ENCODE measurements at places on chromosomes 2 and 18.

DNA sequence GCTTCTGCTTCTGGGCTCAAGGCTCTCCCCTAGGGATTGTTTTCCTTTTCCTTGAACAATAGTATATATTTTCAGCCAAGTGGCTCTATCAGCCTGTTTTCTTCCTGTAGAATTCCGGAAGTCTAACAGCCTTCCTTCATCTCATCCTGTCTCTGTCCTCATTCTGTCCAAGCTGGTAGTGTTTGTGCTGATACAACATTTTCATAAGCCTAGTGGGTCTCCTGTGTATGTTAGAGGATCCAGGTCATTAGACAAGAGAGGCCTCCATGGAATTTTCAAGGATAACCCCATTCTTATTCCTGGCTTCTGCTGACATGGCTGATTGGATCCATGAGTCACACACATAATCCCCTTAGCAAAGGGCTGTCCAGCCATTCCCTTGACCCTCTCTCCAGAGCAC is 467.6 kb downstream of the PTPRM start:
- no peak for DNase-seq

DNA sequence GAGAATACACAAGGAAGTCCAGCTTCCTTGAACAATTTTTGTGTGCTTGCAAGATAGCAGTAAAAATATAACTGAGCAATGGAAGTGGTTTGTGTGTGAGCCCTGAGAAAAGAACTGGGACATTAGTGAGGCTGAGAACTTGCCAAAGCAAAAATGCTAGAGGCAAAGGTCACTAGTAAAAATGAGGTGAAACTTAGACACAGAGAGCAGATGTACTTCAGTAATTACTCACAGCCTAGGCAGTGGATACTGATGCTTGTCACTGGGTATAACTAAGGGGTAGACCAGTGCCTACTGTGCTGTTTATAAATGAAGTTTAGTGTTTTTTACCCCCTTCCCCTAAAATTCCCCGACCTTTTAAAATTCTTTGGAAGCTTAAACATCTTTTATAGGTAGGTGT is 450.1 kb downstream of the LPIN1 start:
- DNase-seq = no peak

GRCh38 chr2:59566739-59567138 is 986.7 kb downstream of the BCL11A start:
- DNase-seq = no peak

- DNase-seq = no peak
Measured at GRCh38 chr18:57002627-57003026, 144.3 kb upstream of the BOD1L2 start.

DNA sequence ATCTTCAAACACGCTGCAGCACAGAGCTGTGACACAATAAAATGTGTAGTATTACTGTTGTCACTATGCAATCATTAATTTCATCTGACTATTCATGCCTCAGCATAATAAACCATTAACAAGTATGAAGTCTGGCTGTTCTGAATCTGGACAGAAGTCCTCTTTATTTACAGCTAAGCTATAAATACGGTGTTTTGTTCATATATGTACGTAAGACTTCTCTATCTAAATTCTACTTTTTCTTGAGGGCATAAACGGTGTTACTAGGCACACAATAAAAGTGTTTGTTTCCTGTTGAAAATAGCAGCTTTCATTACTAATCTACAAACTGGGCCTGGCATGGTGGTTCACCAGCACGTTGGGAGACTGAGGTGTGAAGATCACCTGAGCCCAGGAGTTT is 443.8 kb downstream of the NCKAP5 start:
- no peak for DNase-seq

DNA sequence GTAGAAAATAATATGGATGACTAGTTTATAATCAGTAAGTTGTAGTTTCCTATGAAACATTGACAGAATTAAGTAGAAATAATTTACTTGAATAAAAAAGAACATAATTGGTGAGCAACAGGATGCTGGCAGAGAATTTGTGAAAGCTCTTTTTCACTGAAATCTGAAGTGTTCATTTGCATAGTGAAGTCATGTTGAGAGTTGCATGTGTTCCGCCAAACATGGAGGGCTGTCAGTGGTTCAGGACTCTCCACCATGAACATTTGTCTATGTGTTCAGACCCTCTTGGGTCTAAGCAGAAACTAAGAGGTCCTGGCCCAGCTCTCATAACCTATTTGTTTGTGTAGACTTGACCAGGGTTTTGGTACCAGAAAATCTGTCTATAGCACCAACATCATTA is 182.5 kb upstream of the LINC00305 start:
- DNase-seq = no peak

GRCh38 chr2:240432820-240433801 is 2.4 kb upstream of the GPC1 start:
- no peak for DNase-seq

DNA sequence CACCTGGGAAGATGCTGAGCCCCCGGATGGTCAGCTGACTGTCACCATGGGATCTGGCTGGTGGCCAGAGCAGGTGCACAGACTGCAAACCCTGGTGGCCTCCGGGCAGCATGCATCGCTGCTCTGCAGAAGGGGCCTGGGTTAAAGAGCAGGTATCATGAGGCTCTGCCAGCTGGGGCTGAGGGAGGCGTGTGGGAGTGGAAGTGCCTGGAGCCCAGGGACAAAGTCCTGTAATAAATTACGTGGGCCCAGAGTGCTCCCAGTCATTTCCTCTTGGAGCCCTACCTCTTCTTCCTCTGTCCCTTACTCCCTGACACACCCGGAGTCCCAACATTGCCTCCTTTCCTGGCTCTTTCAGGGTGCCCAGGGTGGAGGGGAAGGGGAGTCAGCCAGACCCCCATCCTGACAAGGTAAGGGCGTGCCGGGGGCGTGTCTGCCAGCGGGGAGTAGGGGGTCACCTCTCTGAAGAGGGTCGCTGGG is at the start of gene MYO7B:
MYO7B (plus strand) TSS at position 262 of the 480 bp plus-strand sequence. CDS start 24,040 bp downstream, outside the sequence.
- no peak for DNase-seq

DNA sequence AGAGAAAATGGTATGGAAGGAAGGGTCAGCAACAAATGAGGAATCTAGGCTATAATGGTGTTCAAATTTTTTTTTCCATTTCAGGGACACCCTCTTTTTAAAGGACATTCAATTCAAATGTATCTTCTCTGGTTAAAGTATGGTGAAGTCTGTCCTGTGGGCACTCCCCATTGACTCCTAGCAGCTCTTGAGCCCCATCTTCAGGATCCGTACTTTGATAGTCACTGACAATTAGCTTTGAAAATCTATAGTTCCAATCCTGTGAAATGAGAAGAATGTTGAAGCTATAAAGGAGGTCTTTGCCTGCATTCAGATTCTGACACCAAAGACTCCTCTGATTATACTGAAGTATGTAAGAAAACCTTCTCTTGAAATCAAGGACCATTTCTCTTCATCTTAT is 43.3 kb downstream of the KCNH7 start:
- no peak for DNase-seq

DNA sequence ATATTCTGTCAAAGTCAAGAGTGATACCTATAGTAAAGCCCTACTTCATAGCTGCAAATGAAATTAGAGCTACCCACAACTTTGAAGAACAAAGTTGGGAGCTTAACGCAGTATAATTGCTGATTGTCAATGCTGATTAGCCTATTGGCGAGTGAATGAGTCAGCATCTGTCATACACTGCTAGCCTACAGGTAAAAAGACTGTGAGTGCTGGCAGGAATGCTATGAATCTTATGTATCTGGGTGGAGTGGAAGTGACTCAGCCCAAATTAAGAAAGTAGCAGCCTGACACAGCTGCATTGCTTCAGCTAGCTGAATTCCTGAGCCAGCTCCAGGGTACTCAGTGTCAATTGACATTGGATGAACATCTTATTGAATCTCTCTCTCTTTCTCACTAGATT is 179.4 kb upstream of the DCC start:
- no peak for DNase-seq

DNA sequence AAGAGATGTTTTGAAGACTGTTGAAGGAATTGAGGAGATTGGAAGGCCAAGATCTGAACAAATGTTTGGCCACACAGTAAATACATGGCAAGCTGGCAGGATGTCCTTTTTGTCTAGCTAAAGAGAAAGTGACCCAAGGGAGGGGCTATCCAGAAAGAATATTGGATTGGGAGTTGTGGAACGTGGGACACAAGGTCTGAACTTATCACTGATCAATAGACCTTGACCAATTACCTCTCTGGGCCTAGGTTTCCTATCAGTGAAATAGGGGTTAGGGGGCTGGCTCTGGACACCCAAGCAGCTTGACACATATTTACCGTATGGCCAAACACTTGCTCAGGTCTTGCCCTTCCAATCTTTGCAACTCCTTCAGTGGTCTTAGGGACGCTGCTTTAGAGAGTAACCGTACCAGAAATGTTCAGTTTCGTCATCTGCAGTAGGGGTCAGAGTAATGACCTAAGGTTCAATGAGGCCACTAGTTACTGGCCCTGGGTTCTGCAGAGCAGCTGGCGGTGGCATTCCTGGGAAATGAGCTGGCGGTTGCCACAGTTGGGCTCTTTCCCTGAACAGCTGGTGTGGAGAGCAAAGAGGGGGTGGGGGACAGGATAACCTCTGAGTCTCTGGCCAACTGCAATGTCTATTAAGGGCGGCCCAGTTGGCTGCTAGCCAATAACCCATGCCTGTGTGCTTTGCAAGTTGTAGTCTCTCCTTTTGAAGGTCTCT is 70.1 kb upstream of the STPG4 start:
- DNase-seq = no peak

DNA sequence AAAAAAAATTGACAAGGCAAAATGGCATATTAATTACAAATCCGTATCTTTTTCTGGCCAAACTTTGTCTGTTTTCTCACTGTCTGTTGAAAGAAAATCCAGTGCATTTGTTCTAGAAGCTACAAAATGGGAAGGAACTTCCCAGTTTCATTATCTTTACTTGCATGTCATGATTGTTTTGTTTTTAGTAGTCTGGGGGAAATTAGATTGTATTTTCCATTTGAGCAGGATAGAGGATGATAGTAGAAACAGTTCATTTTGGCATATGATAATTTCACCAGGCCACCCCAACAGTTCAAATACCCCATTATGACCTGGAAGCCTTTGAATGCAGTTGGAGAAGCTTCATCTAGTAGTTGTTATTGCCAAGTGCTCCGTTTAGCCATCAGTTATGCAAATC is 77.5 kb upstream of the RANBP2 start:
- DNase-seq = no peak

DNA sequence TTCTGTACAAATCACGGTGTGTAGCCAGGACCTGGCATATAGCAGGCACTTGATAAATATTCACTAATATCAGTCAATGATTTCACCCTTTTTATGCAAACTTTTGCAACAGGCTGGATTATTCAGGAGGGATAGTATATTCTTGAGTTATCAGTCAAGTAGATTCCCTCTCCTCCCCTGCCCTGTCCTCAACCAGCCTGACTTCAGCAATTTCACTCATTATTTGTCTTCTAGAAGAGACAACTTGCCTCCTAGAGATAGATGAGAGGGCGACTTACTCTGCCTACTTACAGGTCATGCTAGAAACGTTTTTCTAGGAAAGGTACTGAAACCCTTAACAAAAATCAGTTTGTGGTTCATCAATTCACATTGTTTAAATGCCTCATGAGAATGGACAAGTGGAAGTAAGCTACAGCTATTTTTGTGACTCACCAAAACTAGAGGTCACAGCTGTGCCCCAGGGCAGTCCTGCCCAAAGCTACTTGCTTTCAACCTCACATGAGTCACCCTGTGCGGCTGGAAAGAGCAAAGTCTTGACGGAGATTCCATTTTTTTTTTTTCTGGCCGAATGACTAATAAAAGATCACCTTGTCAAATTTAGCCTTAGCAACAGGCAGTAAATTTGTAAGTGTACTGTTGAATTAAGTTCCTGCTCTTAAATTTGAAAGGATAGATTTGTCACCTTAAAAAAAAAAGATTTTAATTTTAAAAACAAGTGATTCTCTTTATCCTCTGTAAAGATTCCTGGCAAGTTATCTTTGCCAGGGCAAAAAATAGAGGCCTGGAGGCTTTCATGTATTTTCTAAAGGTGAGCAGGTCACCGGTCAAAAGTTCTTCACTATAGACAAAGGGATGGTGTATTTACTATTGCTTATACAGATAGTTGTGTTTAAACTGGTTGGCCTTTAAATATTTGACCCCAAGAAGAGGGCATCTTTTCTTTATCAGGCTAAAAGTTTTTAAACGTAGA is 109.0 kb upstream of the SLC35G4 start:
- no peak for DNase-seq

DNA sequence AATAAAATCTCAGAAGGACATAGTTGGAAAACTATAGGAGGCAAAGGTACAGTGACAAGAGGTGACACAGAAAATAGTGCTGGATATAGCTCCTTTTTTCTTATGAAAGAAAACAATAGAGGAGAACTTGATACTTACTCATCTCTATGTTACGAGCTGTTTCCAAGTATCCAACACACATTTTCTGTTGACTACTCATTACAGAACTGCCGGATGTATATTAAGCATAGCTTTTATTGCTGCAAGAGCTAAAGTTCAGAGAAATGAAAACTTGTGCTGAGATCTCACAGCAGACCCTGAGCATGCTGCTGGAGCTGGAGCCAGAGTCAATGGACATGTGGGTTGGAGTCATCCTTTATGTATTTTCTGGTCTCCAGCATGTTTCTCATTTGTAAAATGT is 210.0 kb upstream of the NT5C1B start:
- no peak for DNase-seq

GRCh38 chr18:64017870-64018269 is 48.0 kb downstream of the SERPINB8 start:
- DNase-seq = no peak

- DNase-seq = no peak
Measured at GRCh38 chr2:76252704-76253103, 542.0 kb upstream of the GCFC2 start.

DNA sequence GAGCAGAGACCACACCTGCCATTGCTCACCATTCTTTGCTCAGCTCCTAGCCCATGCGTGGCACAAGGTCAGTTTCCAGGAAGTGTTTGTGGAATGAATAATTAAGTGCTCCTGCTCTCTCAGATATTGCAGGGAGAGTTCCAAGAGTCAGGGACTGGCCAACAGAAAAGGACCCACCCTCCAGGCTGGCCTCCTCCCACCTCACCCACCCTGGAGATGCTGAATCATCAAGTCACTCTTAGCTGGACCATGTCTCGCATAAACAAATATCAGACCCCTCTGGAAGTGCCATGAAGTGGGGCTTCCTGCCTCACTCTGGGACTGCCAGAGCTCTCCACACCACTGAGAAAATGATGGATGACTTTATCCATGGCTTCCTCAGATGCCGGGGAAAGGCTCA is 256.0 kb downstream of the TNS1 start:
- DNase-seq = no peak

DNA sequence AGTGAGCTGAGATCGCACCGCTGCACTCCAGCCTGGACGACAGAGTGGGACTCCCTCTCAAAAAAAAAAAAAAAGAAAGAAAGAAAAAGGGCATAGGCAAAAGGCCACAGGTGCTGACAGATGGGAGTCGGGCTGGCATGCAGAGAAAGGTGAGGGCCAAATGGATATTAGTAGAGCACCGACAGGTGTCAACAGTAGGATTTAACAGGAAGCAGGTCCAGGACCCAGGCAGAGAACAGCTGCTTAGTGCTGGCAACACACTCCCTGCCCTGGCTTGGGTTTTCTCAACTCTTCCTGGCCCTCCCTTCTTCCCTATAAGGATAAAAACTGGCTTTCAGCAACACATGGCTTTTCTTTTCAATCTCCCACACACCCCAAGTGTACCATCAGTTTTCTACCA is 84.9 kb downstream of the MRO start:
- no peak for DNase-seq

- DNase-seq = no peak
Measured at GRCh38 chr2:12043131-12043530, 296.7 kb downstream of the LPIN1 start.

- DNase-seq = no peak
Measured at GRCh38 chr2:181389524-181389923, 67.7 kb upstream of the ITGA4 start.

- peak; percentile 19 for DNase-seq
Measured at GRCh38 chr18:57353940-57354461, 1.6 kb downstream of the ST8SIA3 start.

- no peak for DNase-seq
Measured at GRCh38 chr18:24685254-24685959, 225.0 kb downstream of the HRH4 start.

All from activated T-cell treated with anti-CD3 and anti-CD28 coated beads, Interleukin-2, amount 50 U/mL, for 72 hours (primary cell).